Large intestine (tissue), 12 donors: ENCODE measurements at places on chromosomes 13 and 19. TPM values are rescaled to one million over a fixed set of nuclear protein-coding genes. Genes with fewer than 3 reads are reported as not detected.

GRCh38 chr13:38348861-38349389 lies 726 bp upstream of the UFM1 start:
- peaks cover 6% of the 10 kb centered on the region for H3K36me3 ChIP-seq
- H3K4me1 ChIP-seq: peaks cover 2% of the 10 kb centered on the region
- H3K4me3 ChIP-seq: peak overlapping the region; percentile 83
- no peak for DNase-seq
- peak overlapping the region; percentile 81 for H3K27ac ChIP-seq

DNA sequence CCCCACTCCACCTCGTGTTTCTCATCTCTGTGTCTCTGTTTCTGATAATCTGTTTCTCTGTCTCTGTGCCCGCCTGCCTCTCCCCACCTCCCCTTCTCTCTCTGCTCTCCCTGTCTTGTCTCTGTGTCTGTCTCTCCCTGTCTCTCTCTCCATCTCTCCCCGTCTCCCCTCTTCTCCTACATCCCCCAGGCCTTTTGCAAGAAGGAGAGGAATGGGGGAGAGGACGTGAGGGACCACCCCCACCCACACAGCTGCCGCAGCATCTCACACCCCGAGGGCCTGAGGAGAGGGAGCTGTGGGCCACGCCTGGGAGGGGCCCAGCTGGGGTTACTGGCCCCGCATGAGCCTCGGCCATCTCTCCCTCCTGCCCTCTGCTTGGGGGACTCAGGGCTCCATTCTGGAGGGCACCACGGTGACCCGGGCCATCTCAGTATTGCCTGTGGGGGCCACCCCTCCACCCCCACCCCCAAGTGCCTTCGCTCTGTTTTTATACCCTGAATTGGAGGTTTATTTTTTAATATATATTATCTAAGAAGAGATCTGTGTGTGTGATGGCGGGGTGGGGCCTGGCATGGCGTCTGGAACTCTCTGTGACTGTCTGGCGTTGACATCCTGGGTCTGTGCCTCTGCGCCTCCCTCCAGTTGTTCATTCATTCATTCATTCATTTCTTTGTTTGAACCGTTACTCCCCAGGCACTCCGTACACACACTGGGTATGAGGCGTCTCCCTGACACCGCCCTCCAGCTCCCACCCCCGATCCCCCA lies 21.2 kb downstream of the ERFL start:
- no peak overlapping the region for H3K4me3 ChIP-seq
- H3K4me1 ChIP-seq: peaks cover 24% of the 10 kb centered on the region
- DNase-seq: no peak
- no peak overlapping the region for H3K27ac ChIP-seq

GRCh38 chr19:45079063-45079910 lies at the start of gene GEMIN7:
Gene GEMIN7 (plus strand): TSS chr19:45079260. CDS start chr19:45090115, 10,855 bp downstream.
- H3K4me1 ChIP-seq: peaks cover 35% of the 10 kb centered on the region
- peak; percentile 80 for DNase-seq
- peak within 1 kb of the TSS; percentile 97 for H3K4me3 ChIP-seq
- peaks cover 13% of the 10 kb centered on the region for H3K36me3 ChIP-seq

DNA sequence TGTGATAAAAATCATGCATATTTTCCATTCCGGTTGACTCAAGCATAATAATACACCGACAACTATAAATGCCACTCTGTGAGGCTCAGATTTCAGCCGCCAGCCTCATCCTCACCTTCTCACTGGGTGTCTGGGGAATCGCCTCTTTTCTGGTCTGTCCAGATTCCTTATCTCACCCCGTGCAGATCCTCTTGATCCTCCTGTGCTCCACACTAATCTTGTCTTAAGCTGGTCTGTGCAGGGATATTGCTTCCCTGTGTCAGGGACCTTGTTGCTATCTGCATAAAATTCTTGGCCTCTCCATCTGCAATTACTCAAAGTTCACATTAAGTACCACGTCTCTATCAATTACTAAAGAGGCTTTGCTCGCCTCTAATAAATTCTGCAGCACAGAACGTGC lies 116.6 kb upstream of the SPACA7 start:
- H3K27me3 ChIP-seq: peaks cover 3% of the 10 kb centered on the region
- no peak for DNase-seq
- H3K36me3 ChIP-seq: no peaks in the 10 kb centered on the region
- H3K4me3 ChIP-seq: no peak overlapping the region
- no peak overlapping the region for H3K27ac ChIP-seq

DNA sequence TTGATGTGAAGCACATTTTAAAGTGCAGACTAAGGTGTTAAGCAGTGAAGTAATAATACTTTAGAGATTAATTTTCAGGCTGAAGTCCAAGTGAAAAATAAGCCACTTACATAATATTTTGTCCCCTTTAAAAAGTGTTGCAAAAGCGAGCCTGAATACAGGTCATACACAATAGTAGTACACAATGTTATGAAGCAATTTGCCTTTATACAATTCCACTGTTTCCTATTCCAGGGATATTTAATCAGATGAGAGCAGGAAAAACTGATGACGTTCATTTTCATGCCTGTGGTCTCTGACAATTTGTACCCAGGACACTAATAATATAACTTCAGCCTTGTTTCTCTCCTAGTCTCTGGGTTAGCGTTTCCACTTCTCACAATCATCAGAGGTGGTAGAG lies 916.7 kb downstream of the PCDH9 start:
- H3K27me3 ChIP-seq: no peaks in the 10 kb centered on the region
- H3K36me3 ChIP-seq: no peaks in the 10 kb centered on the region
- H3K4me1 ChIP-seq: no peaks in the 10 kb centered on the region
- no peak overlapping the region for H3K27ac ChIP-seq

DNA sequence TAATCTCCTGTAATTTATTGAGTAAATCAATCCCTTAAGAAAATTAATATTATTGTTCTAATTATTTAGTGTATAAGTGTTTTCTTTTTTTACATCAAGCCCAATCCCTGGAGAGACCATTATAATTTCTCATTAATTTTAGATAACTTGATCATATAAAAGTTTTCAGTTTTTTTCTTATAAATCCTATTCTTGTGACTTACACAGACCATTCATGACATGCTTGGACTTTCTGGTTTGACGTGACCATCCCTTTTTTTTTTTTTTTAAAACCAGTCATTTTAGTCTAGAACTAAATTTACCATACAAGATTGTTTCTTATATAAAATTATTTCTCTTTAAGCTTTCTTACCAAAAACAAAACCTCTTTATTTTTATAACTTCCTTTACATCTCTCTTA lies 5.4 kb upstream of the MTRF1 start:
- no peaks in the 10 kb centered on the region for H3K27me3 ChIP-seq
- H3K4me1 ChIP-seq: no peaks in the 10 kb centered on the region
- no peak overlapping the region for H3K27ac ChIP-seq
- no peak overlapping the region for H3K4me3 ChIP-seq
- no peak for DNase-seq

DNA sequence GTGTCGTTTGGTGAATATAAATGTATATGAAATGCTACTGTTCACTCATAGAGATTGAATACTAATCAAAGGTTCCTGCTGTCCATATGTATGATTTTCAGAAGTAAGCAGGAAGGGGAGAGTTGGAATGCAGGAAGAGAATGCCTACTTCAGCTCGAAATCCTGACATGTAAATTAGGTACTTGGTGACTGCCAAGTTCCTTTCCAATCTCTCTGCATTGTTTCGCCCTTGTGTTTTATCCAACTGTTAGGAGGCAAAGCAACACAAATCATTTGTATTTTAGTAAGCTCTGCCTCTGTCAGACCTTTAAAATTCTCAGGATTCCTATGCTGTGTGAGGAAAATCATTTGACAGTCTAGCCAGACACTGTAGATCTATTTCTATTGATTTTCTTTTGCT lies 9.0 kb downstream of the STARD13 start:
- H3K36me3 ChIP-seq: no peaks in the 10 kb centered on the region
- DNase-seq: no peak
- H3K4me3 ChIP-seq: no peak overlapping the region
- no peak overlapping the region for H3K27ac ChIP-seq
- H3K27me3 ChIP-seq: no peaks in the 10 kb centered on the region
- peaks cover 34% of the 10 kb centered on the region for H3K4me1 ChIP-seq

DNA sequence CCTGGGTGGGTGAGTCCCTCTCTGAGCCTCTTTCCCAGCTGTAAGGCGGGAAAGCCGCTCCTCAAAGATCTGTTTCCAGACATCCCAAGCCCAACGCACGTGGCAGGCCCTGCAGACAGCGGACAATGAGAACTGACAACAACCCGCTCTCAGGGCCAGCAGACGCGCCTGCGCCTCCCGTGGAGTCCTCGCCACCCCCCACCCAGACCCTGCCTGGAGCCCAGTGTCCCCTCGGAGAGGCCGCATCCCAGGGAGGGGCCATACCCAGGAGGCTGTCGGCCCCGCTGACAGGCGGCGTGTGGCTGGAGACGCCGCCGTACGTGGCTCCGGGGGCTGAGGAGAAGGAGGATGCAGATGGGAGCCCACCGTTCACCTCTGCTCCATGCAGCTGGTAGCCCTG lies 16.3 kb upstream of the UQCR11 start:
- H3K36me3 ChIP-seq: peaks cover 74% of the 10 kb centered on the region
- DNase-seq: no peak
- no peak overlapping the region for H3K27ac ChIP-seq

DNA sequence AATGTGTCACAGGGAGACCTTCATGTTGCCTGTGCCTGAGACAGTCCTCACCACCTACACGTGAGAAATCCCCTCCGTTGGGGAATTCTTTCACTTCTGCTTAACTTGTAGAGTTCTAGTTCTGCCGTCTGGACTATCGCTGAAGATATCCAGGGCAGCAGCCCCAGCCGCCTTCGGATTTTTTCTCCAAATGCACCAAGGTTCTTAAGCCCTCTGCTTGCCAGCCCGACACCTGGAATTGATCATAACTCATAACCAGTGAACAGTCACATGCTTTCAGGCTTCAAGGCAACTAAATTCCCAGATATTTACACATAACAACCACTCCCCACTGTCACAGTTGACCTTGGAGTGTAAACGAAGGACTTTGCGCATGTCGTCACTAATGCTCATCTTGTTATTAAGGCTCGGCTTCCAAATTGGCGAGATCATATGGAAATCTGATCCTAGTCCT lies 114.4 kb downstream of the RAB20 start:
- DNase-seq: no peak
- no peak overlapping the region for H3K4me3 ChIP-seq
- peaks cover 41% of the 10 kb centered on the region for H3K36me3 ChIP-seq
- H3K4me1 ChIP-seq: peaks cover 13% of the 10 kb centered on the region

The LIM2 gene
- not detected for polyA plus RNA-seq

The ZNF579 gene
- polyA plus RNA-seq: 14.9 TPM

The ZNF229 gene
- polyA plus RNA-seq: 9.2 TPM

The TMTC4 gene
- polyA plus RNA-seq: 27.1 TPM

The ERICH6B gene
- polyA plus RNA-seq: 2.1 TPM

The F10 gene
- polyA plus RNA-seq: 125 TPM

The ZNF285 gene
- polyA plus RNA-seq: 5.6 TPM

The SIGLEC8 gene
- 0.54 TPM for polyA plus RNA-seq
